ENCODE measurements at places on chromosomes 5 and 9.
A peak's percentile ranks its signal among the peaks of the same experiment; 100 is the strongest.

DNA sequence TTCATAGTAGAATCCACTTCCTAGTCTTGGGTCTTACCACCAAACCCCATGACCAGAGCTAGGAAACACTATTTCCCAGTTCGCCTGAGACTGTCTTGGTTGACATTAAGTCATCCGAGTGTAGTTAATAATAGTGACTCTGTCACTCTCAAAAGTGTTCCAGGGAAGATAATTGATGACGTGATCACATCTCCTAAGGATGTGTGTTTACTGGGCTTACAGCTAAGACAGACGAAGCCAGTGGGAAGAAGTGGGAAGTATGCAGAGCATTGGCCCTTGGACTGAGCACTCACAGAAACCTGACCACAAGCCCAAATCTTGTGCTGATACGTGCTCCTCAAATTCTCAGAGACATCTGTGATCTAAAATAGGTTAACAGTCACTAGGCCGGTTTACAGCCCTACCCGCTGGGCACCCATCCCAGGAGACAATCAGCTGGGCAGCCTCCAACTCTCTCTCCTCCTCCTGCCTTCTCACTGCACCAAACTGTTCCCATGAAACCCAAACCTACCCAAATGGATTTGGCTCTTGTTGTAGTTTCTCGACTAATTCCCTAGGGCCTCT lies 316.6 kb downstream of the TLE1 start:
- ATAC-seq, result no peak

DNA sequence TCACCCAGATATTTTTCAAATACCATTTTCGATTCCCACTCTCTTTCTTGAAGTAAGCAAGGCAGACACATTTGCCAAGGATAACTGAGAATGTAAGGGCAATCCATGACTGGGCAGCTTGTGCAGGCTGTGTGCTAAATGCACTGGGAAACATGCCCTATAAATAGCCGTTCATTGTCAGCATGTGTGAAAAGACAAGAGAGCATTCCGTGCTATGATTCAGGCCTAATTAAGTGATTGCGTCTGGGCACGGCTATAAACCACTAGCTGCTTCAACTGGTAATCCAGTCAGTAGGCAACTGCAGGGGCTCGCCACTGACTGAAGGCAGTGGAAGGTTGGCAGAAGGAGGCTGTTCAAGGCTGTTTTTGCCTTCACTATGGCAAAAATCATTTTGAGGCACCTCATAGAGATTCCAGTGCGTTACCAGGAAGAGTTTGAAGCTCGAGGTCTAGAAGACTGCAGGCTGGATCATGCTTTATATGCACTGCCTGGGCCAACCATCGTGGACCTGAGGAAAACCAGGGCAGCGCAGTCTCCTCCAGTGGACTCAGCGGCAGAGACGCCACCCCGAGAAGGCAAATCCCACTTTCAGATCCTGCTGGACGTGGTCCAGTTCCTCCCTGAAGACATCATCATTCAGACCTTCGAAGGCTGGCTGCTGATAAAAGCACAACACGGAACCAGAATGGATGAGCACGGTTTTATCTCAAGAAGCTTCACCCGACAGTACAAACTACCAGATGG lies at the start of gene HSPB3:
Gene HSPB3 (plus strand): TSS at position 287 of the 745 bp plus-strand sequence. CDS start 91 bp downstream, at position 378.
- ATAC-seq, result no peak

DNA sequence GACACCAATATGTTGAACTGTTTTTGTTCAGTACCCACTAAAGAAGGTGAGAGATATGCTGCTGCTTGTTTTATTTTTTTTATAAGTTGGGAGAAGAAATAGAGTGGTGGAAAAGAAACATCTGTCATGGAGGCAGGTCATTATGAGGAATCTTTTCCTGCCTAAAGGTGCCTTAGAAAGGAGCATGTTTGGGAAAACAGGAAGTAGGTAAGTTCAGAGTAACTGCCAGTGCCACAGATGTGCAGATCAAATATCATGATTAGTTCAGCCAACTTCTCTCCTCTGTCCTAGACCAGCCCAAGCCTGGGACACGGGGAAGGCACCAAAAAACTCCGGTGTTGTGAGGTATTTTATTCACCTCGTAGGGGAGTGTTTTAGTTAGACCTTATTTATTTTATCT lies 144.2 kb downstream of the MAN2A1 start:
- ATAC-seq, result no peak

GRCh38 chr5:139725073-139725830 lies 70.4 kb upstream of the PSD2 start:
- ATAC-seq, result no peak

GRCh38 chr9:126682113-126682810 lies 68.5 kb downstream of the LMX1B start:
- no peak for ATAC-seq

DNA sequence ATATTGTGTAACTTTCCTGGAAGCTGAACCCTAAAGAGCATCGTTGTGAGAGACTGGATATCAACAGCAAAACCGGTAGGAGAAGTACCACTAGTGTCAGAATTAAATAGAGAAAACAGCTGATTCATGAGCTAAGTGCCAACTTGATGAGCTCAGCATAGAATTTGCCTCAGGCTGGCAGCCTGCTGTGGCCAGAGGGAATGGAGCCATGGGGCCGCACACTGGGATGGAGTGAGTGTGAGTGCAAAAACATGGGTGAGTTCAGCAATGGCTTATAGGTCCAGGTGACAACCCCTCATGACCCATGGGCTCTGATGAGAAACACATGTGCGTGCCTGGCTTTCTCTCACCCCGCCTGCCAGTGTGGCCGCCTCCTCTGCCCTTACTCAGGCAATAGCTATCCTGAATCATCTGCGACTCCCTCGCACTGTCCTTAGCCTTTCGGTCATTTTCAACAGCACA lies 25.4 kb downstream of the ADAMTS16 start:
- ATAC-seq, result peak; percentile 17

DNA sequence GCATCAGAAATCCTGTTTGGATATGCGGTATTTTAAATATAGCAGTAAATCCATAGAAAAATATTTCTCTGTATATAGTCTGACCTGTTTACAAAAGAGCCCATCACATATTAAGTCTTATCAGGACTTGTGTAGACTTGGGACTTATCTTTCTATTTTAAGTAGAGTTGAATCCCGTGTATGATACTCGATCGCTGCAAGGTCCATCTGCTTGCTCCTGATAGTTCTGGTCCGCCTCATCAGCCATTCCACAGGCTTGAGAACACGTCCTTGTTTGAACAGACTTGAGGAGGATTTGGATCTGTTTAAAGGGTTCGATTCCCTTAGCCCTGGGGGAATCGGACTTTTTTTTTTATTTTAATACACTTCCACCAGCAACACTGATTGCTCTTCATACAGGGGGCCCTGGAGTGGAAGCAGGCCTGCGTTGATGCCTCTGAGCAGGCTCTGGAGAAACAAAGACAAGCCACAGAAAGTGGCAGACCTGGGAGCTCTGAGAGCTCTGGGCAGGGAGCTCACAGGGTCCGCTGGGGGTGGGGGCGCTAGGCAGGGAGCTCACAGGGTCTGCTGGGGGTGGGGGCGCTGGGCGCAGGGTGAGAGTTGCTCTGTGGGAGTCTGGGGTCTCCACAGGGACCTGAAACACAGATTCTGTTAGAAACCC lies 112.2 kb downstream of the MVB12B start:
- no peak for ATAC-seq

DNA sequence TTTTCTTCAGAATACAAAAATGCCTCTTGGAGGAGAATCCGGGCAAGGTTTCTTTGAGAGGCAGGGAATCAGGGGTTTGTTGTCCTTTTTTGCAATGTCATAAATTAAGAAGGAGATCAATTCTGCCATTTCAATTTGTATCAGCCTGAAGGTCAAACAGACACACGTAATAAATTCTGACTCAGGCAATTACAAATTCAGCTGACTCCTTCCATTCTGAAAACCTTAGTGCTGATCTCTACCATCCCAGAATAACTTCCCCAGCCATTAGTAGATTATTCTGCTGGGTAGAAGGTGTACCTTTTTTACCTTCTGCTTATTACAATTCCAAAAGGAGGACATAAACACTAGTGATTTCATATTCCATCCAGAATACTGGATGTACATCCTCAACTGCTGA lies 516.6 kb downstream of the AGTPBP1 start:
- no peak for ATAC-seq

DNA sequence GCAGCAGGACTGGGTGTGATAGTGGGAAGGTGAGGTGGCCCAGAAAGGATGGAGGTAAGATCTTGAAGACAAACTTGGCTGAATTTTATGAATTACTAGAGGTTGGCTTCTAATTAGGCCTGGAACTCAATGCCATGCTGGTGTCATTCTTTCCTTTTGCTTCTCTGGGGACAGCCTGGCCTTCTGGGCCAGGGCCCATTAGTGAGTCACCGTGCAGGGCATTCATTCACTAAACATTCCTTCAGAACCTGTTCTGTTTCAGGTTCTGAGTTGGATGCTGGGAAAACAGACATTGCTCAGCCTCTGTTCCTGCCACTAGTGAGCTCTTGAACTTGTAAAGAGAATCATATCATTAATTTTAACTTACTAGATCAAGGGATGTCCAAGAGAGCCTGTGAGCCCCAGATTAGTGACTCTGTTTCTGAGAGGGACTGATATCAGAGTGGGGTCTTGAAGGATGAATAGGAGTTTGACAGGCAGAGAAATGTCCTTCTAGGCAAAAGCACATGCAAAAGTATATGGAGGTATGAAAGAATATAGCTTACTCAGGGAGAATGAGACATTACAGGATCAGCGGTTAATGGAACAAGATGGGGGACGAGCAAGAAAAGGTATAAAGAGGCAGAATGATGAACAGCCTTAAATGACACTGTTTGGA lies 66.5 kb downstream of the LHX2 start:
- no peak for ATAC-seq

GRCh38 chr5:31182136-31182535 lies 11.3 kb upstream of the CDH6 start:
- ATAC-seq, result no peak

- ATAC-seq, result no peak
Measured at GRCh38 chr9:123487944-123488548, 132.0 kb downstream of the CRB2 start.

GRCh38 chr5:136529081-136529480 lies 163.7 kb upstream of the TRPC7 start:
- no peak for ATAC-seq

DNA sequence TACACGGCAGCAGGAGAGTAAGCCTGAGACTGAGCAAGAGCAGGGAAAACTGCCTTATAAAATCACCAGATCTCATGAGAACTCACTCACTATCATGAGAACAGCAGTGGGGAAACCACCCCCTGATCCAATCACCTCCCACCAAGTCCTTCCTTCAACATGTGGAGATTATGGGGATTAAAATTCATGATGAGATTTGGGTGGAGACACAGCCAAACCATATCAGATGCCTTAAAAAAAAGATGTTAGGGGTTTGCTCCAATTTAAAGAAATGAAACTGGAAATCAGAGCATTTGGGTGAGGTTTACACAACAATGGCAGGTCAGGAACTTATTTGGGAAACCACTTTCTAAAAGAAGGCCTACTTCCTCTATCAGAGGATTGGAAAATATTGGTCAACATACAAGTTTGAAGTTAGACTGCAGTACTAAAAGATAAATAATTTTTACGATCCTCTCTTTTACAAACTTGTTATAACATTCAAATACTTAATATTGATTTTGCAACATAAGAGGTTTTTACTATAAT lies 105.1 kb downstream of the FBN2 start:
- no peak for ATAC-seq

DNA sequence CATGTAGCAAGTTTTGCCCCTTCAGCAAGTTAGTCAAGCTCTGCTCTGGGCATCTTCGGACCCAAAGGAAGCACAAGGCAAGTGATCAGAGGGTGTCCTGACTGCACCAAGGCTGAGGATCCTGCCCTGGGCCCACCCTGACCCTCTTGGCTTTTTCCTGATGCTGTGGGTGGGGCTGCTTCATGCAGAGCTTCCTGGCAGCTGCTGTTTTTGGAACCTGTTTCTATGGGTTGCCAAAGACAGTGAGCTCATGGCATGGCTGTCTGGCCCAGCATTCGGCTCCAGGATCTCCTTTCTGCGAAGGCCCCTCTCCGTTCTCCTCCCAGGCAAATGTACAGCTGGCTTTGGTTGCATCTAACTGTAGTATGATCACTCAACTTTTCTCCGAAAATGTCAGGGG lies 497.9 kb downstream of the ARHGEF28 start:
- no peak for ATAC-seq

GRCh38 chr5:148858106-148858505 lies 31.7 kb downstream of the ADRB2 start:
- ATAC-seq, result no peak

- ATAC-seq, result no peak
Measured at GRCh38 chr9:35277628-35278359, 116.0 kb downstream of the UNC13B start.

DNA sequence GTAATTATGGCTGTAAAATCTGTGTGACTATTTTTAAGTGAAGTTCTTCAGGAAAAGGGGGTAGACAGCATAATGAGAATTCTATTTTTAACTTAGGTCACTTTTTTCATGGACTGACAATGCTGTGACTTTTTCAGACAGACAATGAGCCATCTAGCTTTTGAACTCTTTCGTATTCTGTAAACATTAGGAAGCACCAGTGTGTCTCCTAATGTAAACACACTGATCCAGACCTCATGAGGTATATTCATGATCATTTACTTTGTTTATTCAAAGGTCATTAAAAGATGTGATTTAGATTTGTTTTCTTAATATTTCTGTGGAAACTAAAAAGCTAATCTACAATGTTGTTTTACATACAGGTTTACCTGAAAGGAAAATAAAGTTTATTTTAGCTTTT lies 352.6 kb downstream of the ADGRV1 start:
- ATAC-seq, result no peak

- no peak for ATAC-seq
Measured at GRCh38 chr9:14198841-14199455, 115.0 kb downstream of the NFIB start.

DNA sequence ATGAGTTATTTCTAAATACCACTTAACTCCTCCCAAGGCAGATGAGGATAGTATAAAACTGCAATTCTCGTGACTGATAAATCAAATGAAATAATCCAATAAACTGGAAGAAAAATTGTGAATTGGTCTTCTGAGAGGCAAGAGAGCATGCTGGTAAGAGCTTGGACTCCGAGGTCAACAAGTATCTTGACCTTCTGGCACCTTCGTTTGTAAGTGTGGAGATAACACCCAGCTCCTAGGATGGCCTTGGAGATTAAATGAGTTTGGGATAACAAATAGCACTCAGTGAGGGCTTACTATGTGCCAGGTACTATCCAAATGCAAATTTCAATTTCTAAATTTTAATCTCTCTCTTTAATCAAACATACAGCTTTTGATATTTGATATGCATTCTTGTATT lies 866.3 kb upstream of the WWC1 start:
- no peak for ATAC-seq

- ATAC-seq, result peak; percentile 77
Measured at GRCh38 chr5:132238169-132238744, 10.6 kb upstream of the P4HA2 start.
